Fibroblast of skin of right quadriceps (primary cell): ENCODE measurements at places on chromosomes 11 and 22.
A peak's percentile ranks its signal among the peaks of the same experiment; 100 is the strongest.

GRCh38 chr11:65500387-65501185 lies 1.7 kb downstream of the MALAT1 start:
- DNase-seq = peak; percentile 64

- DNase-seq = no peak
These were observed 1484.5 kb upstream of the TENM4 start for GRCh38 chr11:80925321-80925720.

GRCh38 chr11:4185561-4185960 lies 91.0 kb downstream of the RRM1 start:
- no peak for DNase-seq

GRCh38 chr11:92269021-92269420 lies 44.4 kb downstream of the FAT3 start:
- DNase-seq = peak; percentile 77
